ENCODE measurements at places on chromosomes 16 and 17.

GRCh38 chr17:596287-596686 lies 118.4 kb downstream of the VPS53 start:
- no peak for DNase-seq

- DNase-seq, result no peak
Measured at GRCh38 chr16:55662644-55663031, 6.8 kb downstream of the SLC6A2 start.

GRCh38 chr17:35795007-35795870 lies at the start of gene MMP28:
Gene MMP28 (minus strand): TSS chr17:35795641. CDS start chr17:35795377, 264 bp downstream.
- peak; percentile 35 for DNase-seq

- no peak for DNase-seq
Measured at GRCh38 chr16:78142788-78143187, 43.3 kb downstream of the WWOX start.

GRCh38 chr17:28330671-28331070 lies 4.6 kb downstream of the IFT20 start:
- no peak for DNase-seq

- DNase-seq, result no peak
Measured at GRCh38 chr16:63983401-63983800, 1138.5 kb downstream of the CDH11 start.

DNA sequence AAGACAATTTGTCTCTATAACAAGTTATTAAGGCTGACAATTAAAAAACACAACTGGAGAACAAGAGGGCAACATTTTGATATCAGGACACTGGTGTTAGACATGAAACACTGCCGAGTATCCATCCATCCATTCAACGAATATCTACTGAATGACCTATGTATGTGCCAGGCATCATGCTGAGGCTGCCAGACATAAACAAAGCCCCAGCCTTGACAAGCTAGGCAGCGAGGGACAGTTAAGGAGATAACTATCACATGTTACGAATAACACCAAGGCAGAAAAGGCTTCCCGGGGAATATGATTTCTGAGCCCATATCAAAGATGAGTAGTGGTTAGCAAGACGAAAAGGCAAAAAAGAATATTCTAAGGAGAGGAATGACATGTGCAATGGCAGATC lies 12.1 kb downstream of the HEATR6 start:
- no peak for DNase-seq

GRCh38 chr16:77443357-77444146 lies 8.7 kb upstream of the ADAMTS18 start:
- no peak for DNase-seq

Data from NCI-H2081 (cell line).